ENCODE measurements at places on chromosomes 5 and 9. TPM values are rescaled to one million over a fixed set of nuclear protein-coding genes. Genes with fewer than 3 reads are reported as not detected.

- DNase-seq = no peak
Observed at GRCh38 chr5:32953694-32954093, 242.6 kb downstream of the NPR3 start.

GRCh38 chr5:159641371-159642039 is 274.8 kb upstream of the ADRA1B start:
- DNase-seq = no peak

DNA sequence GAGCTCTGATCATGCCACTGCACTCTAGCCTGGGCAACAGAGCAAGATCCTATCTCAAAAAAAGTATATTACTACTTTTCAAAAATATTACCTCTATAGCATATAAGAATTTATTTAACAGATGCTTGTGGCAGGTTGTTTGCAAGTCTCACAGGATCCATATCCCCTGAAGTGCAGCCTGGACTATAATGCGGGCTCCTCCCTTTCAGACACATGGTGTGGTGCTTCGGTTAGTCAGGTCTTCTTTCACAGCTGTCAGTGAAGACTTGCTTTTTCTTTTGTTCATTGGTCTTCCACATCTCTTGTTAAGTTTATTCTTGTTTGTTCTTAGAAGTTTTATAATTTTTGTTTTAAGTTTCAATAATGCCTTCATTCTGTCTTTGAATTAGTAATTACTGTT is 9.4 kb upstream of the HRCT1 start:
- DNase-seq = no peak

GRCh38 chr5:143426437-143426991 is 23.0 kb upstream of the NR3C1 start:
- DNase-seq = no peak

- no peak for DNase-seq
Observed at GRCh38 chr9:111900151-111900857, 3.7 kb downstream of the UGCG start.

The PAIP1 gene
- 19.1 TPM for total RNA-seq

DNA sequence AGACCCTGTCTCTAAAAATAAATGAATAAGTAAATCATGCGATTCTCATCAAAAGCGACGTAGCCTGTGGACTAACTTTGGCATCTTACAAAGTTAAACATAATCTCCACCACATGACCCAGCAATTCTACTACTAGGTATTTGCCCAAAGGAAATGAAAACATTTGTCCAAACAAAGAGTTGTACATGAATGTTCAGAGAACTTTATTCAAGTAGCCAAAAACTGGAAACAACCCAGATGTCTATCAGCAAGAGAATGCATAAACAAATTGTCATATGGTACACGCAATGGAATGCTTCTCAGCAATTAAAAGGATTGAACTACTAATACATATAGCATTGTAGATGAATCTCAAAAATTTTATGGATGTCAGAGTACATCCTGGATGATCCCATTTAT is 82.6 kb downstream of the ADRB2 start:
- no peak for DNase-seq

DNA sequence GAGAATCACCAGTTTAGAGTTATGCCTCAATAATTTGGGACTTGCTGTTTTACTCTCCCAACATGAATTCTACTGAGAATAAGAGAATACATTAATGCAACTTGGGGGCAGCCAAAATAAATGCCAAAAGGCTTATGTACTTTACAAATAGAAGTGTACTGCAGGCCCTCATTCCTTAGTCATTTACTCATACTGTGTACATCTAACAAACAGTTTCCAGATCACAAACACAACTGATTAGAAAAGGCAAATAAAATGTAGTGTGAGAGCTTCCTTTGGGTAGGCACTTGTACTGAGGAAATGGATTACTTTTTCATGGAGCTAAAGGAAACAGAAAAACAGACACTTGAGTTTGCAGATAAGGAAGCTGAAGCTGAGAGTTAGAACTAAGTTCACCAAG is 12.6 kb downstream of the ANKDD1B start:
- no peak for DNase-seq

- peak; percentile 86 for DNase-seq
Observed at GRCh38 chr5:912280-913091, 19.8 kb downstream of the TRIP13 start.

DNA sequence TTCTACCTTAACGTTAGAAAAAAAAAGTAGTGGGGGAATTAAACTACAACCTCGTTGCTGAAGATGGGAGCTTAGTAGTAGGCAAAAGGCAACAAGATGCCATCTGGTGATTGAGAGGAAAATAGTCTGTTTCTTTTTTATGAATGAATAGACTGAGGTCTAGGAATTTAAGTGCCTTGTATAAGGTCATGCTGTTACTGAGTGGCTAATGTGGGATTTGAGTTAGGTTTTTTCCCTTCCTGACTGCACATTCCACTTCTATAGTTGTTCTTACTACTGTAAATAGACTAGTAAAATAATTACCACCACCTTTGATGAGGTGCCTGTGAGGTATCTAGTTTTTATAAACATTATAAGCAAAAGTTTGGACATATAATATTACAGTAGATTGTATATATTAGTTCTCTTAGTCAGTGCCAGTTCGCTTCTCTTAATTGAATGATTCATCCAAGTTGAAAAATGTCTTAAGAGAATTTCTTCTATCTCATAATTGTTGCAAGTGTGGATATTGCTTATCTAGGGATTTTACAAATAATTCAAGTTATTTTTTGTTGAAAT is 19.1 kb downstream of the FSD1L start:
- DNase-seq = no peak

- no peak for DNase-seq
Observed at GRCh38 chr5:112555691-112556090, 136.6 kb upstream of the EPB41L4A start.

DNA sequence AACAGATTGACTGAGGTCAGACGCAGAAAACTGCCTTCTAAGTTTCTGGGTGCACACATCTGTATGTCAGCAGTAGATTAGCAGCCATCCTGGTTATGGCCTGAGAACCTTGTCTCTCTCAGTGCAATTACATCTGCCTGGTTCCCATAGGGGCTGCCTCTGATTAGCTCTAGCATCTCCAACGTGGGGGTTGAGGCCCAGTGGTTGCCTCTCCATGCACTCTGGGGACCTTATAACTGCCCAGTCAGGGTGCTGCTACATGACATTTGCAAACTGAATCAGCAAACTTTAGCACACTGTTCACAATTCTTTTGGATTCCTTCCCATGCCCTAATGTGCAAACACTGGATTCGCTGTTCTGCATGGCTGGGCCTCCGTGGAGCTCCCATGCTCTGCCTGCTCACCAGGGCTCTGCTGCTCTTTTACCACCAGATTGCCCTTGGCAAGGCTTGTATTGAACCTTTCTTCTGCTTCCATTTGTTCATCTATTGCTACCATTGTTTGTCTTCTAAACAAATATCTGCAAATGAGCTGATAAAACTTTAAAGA is 36.2 kb downstream of the SNX18 start:
- DNase-seq = no peak

The IFNE gene
- total RNA-seq = not detected

DNA sequence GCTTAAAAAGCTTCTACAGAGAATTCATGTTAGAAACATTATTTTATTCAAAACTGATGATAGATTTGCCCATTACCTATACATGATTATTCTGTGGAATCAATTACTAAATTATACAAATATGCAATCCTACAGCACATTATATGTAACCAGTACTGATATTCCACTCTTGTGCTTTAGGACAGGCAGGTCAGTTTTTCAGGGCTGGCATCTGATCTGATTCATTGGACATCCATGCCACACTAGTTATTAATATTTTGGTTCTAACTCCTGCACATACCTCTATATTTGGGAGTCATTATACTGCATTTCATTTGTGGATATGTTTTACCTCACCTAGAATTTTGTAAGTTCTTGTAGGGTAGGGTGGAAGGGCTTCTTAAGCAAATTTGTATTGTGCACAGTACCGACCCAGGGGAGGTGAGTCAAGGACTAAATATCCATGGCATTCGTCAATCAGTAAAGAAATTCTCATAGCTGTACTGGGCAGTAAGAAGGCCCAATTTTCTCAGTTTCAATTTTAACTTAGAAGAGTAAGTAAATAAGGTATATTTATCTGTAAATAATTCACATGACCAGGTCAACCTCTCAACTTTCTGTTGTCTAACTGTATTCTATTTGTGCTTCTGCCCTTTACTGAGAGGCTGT is 33.5 kb downstream of the ELOVL7 start:
- no peak for DNase-seq

The MPDZ gene
- total RNA-seq = not detected

DNA sequence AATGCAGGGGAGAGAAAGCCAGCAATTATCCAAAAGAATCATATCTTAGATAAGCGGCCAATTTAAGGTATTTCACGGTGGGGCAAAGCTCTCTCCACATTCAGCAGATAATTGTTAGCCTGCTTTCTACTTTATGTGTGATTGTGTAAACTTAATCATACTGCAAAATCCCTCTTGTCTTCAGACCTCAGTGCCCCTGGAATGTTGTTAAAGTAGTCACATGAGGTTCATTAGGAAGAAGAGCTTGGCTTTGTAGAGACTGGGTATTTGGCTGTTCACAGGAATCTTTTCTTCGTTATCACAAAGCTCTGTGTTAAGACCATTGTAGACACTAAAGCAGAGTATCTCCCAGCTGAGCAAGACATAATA is 127.0 kb downstream of the RFK start:
- no peak for DNase-seq

DNA sequence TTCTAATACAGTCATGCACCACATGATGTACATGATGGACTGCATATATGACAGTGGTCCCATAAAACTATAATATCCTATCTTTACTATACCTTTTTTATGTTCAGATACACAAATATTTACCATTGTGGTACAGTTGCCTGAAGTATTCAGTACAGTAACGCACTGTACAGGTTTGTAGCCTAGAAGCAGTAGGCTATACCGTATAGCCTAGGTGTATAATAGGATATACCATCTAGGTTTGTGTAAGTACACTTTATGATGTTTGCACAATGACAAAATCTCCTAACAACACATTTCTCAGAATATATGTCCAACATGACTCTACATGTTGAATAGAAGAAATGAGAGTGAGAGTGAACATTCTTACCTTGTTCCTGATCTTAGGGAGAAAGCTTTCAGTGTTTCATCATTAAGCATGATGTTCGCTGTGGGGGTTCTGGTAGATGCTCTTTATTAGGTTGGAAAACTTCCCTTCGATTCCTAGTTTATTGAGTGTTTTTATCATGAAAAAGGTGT is 31.8 kb downstream of the AMBP start:
- DNase-seq = no peak

GRCh38 chr5:141608557-141608956 is 10.2 kb downstream of the DIAPH1 start:
- DNase-seq = no peak

DNA sequence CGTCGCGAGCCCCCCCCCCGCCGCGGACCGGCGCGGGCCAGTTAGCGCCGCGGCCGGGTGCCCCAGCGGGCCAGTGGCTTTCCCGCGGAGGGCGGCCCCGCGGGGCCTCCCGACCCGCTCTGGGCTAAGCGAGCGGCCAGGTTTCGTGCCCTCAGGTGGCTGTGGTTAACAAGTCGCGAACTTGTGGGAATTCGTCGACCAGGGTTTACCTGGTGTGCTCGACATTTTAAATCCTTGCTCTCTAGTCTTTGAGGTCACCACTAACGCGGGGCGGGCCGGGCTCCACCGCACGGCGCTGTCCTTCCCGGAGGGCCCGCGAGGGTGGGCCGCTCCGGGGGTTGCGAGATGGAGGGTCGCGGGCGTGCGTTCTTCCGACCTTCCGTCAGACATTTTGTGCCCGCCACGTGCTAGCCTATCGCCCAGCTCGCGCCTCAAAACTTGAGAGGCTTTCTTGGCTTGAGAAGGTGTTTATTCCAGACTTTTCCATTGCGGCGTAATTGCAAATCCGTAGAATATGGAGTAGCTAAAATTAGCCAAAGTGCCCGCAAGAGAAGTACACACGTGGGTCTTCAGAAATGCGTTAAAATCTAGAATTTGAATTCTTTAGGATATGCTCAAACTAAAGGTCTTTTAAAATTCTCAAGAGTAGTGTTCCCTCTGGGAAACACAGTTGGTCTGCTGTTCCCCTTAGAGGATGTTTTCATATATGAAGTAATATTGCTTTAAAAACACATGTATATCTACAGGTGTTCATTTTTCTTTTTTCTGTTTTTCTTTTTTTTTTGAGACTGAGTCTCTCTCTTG is 2.1 kb downstream of the ANP32B start:
- DNase-seq = peak; percentile 47

DNA sequence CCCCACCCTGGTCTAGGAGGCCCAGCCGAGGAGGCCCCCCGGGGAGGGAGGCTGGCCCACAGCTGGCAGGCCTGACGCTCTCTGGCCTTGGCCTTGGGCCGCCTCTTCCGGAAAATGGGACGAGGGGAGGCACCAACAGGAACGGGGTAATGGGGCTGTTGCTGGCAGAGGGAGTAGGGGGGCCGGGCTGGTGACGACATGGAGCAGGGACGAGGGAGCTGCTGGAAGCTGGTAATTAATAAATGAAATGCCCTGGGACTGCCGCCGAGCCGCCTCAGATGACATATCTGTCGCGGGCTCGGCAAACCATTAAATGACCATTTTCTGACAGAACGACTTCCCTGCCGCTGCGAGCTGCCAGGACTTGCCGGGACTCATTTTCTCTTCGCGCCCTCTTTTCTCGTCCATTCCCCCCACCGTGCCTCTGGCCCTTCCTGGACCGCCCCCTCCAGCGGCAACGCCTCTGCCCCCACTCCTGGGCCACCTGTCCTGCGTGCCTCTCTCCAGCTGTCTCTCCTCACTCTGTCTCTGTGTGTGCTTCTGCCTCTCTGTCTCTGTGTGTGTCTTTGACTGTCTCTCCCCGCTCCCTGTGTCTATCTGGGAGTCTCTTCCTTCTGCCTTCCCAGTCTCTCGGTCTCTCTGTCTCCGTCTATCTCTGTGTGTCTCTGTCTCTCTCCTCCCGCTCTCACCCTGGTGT is 215.7 kb downstream of the PAX5 start:
- no peak for DNase-seq

The C9orf57 gene
- total RNA-seq = not detected

GRCh38 chr5:161332343-161332742 is 214.2 kb downstream of the GABRB2 start:
- DNase-seq = no peak

- no peak for DNase-seq
Observed at GRCh38 chr5:109868737-109869136, 179.0 kb downstream of the MAN2A1 start.

- DNase-seq = no peak
Observed at GRCh38 chr5:90985341-90985740, 397.8 kb downstream of the ARRDC3 start.

GRCh38 chr9:69391946-69392345 is 66.9 kb downstream of the ENTREP1 start:
- DNase-seq = no peak

The SPATA31E1 gene
- total RNA-seq = not detected

- DNase-seq = peak; percentile 43
Observed at GRCh38 chr5:132026516-132027008, 15.1 kb upstream of the ACSL6 start.

The PAEP gene
- total RNA-seq = not detected

GRCh38 chr5:75654693-75655295 is 43.5 kb downstream of the ANKDD1B start:
- DNase-seq = no peak

Data from activated naive CD4-positive, alpha-beta T cell treated with anti-CD3 and anti-CD28 coated beads, Interleukin-2, amount 50 U/mL, for 72 hours (primary cell).